Cortex of kidney (tissue), 1 donor: ENCODE measurements at places on chromosomes 7 and 10.

GRCh38 chr10:13515467-13515866, 13.3 kb downstream of the BEND7 start:
- no peak for DNase-seq

DNA sequence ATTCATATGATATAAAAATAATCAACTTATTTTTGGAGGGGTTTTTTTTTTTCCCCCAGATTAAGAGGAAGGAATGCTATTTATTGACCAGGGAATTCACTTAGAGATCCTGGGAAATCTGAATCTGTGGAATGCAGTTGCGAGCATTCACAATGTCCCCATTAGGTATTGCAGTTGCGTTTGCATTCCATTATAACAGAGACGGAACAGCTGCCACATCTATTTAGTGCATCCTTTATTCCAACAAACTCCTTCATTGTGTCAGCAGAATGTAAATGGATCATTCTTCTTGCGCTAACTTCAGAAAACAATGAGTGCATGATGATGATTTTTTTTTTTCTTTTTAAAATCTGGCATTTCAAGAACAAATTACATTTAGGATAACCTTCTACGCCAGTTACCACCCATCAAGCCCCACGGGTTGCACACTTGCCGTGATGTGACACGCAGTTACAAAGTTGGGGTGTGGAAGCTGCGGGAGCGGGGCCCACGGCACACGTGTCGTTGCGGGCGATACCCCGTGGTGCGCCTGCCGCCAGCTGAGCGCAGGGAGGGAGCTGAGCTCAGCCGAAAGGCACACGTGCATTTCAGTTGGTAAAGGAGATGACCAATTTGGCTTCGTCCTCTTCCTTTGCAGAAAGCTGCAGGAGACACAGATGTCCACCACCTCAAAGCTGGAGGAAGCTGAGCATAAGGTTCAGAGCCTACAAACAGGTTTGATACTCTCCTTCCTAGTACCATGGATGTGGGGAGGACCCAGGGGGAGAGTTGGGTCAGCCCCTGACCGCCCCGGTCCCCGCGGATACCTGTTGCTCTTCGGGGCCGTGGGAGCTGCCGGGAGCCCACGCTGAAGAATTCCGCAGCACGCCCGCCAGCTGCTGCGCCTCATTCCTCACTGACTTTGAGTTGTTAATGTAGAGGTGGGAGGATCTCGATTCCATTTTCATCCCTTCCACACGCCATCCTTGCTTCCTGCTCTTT, 175.3 kb upstream of the SH2B2 start:
- no peak for DNase-seq

GRCh38 chr10:91694170-91694794, 61.4 kb upstream of the PPP1R3C start:
- DNase-seq, result no peak

- no peak for DNase-seq
Observed at GRCh38 chr7:85343484-85343883, 156.6 kb upstream of the SEMA3D start.

DNA sequence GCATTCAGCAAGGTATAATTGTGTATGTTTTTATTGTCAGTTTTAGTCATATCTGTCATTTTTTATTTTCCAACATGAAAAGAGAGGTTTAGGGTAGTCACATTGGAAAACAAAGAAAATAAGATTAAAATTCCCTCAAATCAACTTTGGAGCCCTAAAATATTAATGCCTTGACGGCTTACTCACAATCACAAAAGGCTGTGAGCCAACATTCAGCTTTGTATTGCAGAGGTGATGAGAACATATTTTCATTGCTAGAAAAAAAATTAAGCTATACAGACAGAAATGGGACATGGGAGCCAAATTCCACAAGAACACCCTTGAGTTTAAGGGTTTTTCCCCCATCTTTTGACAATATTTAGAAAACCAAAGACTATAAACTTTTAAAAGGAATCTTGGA, 30.2 kb downstream of the CALD1 start:
- no peak for DNase-seq

DNA sequence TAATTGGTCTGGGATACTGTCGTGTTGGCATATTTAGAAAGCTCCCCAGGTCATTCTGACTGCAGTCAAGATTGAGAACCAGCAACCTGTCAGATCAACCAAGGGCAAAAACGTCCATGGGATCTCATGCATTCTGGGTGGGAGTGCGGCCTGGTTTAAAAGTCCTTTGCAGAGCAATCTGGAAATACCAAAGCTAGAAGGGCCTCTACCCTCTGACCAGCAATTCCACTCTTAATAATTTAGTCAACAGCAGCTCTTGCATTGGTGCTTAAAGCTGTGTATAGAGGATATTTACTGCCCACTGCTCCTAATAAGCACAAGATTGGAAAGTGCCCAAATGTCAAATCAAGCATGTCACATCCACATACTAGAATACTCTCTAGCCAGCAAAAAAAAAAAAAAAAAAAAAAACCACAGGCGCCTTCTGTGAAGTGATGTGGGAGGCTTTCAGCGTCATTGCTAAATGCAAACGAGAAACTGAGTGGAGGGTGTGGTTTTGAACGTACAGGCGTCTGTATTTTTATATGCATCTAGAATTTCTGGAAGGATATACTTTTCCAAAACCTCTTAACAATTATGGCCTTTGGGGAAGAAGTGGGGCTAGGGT, 44.8 kb upstream of the HSPA12A start:
- DNase-seq, result no peak

DNA sequence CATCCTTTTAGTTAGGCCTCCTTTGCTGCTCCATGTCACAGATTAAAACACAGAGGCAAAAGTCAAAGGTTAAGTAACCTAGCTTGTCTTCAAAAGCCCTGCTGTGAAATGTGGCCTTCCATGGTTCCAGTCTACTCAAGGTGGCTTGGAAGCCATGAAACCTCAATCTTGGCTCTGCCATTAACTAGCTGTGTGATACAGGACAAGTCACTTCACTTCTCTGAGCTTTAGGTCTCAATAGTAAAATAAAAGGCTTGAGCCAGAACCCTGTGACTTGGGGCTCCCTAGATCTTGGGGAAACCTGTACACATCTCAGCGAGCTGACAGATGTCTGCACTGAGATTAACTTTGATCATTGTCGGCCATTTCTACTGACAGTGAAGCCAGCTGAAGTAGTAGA, 48.0 kb upstream of the KMT2E start:
- no peak for DNase-seq

DNA sequence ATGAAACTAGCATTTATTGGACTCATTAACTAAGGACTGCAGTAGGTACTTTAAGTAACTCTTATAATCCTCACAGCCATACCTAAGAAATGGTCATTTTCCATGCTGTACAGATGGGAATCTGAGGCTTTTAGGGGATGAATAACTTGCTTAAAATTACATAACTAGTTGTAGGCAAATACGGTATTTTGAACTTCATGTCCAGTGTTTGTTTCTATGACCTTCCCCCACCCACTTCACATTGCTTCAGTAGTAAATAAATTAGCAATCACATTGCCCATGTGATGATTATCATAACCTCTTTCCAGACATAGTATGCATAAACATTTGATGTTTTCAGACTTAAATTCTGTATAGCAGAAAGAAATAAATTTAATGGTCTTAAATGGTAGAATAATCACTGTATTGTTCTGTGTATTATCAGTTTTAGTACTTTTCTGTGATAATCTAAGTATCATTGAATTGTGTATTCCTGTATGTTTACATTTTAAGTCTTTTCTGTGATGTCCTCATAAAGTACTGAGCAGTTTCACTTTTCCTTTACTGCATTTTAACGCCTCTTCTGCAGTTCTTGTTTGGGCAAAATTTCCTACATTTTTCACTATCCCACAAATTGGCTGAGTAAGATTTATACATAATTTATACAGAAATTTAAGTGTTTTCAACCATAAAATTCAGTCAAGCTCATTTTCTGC, 48.3 kb downstream of the ANKIB1 start:
- DNase-seq, result no peak

DNA sequence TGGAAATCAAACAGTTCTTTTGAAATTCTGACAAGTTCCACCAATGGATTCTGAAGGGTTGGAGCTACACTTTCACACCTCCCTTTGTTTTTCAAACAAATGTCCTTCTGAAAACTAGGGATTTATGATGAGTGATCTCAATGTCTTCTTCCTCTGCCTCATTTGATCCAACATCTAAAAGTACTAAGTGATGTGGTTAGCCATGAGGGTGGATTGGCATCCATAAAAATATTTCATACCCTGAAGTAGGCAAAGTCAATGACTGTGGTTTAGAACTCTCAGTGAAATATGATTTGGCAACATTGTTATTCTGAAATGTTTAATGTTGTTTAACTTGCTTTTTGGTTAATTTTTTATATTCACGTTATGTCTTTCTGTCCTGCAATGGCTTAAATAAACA, 136.9 kb downstream of the MBL2 start:
- no peak for DNase-seq

DNA sequence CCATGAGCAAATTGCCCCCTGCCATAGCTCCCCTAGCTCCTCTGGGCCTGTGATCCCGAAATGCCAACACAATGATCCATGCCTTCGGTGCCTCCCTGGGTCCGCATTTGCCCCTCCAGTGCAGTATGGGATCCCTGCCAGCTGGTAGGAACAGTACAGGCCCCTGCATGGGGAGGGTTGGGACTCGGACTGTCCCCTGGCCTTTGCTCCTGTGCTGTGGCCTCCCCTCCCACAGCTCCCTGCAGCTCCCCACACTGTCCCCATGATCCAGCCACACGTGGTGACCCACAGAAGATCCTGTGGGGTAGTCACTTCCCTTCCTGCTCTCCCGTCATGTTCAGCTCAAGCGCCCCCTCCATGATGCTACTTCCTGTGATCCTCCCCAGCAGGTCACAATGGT, 140.3 kb downstream of the MAPK8 start:
- no peak for DNase-seq

- DNase-seq, result no peak
Observed at GRCh38 chr10:97378933-97379921, 21.9 kb downstream of the RRP12 start.

GRCh38 chr7:763762-764161, 36.7 kb upstream of the PRKAR1B start:
- DNase-seq, result no peak
